ENCODE measurements at places on chromosomes 11 and 22.

DNA sequence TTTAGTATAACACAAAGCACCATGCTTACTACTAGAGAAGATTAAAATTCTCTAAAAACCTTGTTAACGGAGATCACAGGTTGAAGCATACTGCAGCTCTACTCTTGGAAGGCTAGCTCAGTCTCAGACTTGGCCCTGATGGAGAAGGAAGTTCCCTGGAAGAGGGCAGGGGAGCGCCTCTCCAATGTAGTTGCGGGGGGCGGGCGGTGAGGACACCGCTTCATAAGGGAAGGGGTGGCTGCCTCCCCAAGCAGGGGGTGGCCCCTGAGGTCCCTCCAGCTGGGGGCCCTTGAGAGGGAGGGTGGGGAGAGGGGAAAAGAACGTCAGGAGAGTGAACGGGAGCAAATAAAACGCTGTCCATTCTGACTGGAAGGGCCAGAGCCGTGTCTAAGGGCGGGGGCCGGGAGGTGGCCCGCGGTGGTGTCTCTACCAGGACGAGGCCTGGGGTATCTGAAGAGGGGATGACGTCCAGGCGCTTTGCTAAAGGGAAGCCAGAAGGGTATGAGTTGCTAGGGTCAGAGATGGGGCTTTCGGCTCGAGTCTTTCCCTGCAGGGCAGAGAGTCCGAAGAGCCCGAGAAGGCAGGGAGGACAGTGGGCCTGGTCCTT, 553 bp upstream of the USP47 start:
- no peak for DNase-seq

GRCh38 chr22:19621373-19622060, 92.8 kb upstream of the SEPTIN5 start:
- DNase-seq, result no peak

DNA sequence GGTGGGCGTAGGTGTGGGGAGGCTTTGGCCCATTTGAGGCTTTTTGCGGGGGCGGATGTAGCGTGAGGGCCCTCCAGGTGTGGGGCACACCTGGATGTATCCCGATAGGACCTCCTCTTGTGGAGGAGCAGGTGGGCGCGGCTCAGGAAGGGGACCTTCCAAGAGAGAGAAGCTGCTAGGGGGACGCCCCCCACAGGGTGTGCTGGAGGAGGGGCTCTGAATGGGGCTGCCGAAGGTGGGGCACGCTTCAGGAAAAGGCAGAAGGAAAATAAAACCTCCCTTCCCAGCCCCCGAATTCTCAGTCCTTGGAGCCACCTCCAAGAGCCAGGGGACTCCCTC, 621 bp downstream of the SGSM1 start:
- DNase-seq, result no peak

DNA sequence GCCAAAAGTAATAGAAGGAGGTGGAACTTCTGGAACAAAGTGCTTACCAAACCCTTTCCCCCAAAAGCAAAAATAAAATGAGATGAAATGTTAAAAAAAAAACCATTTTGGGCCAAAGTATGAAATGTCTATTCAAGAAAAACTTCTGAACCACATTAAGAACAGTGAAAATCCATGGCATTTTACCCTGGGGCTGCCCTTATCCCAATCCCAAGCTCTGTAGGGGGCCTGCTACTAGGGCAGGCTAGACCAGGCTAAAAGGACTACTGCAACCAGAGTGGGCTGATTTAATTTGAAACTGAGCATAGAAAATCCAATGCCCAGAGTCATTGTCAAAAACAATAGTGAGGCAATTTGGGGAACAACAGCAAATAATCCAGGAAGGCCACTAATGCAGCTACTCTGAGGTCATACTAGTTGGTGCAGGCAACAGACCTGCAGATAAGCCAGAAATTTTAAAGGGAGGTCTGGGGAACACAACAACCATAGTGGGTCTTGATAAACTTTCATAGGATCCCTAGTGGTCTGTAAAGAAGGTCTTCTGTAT, 99.4 kb downstream of the RELT start:
- DNase-seq, result no peak

- DNase-seq, result no peak
These were observed 65.7 kb downstream of the NECTIN1 start for GRCh38 chr11:119663279-119663678.

GRCh38 chr11:73949246-73949645, 1.6 kb upstream of the DNAJB13 start:
- DNase-seq, result no peak

- DNase-seq, result no peak
These were observed 23.6 kb downstream of the PAMR1 start for GRCh38 chr11:35501776-35502175.

DNA sequence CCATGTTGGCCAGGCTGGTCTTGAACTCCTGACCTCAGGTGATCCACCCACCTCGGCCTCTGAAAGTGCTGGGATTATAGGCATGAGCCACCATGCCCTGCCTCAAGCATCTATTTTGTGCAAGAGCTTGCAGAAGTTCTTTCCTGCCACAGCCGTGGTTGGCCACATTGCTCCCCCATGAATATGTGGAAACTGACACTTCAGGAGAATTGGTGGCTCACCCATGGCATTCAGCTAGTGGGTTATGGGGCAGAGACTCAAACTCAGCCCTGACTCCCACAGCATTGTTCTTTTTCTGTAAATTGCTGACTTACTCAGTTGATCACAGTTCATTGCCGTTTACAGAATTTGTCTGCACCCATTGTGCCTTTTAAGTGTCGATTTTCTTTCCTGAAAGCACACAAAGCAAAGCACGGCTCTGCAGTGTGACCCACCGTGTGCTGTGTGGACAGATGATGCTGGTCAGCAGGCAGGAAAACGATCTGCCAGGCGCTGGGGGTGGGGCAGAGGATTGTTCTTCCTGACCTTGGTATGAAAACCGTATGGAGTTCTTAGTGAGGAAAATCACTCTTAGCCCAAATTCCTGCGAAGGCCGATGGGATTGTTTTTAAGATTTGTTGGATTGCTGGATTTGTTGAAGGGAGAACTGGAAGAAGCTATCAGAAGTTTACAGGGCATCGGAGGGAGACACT, 115.6 kb downstream of the PTPRJ start:
- no peak for DNase-seq

DNA sequence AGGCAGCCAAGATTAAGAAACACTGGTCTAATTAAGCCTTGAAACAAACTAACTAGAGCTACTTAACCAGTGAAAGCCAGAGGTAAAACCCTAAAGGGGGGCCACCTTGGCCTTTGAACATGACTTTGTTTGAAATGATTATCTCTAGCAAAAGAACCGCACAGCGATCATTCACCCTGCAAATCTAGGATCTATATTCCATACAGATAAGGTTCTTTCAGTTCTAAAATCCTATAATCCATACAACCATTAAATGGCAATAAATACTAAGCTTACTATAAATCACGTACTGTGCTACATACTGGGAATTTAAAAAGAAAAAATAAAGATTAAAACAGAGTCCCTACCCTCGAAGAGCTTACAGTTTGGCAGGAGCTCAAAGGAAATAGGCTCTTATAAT, 40.6 kb downstream of the RBFOX2 start:
- no peak for DNase-seq

DNA sequence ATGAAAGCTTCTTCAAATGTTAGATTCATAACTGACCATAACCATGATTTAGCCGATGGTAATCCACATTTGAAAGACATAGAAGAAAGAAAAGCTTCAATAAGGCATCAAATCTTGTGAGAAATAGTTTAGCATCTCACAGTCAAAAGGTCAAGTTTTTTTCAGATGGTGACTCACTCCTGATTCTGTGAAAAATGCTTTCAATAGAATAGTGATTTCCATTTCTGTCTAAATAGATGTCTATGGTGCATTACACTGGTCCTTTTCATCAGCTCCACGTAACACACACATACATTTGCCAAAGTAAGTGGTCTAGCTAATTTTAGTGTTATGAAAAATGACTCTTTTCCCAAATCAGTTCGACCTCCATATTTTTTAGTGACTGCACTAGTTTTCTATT, 139.2 kb downstream of the LRRC4C start:
- DNase-seq, result no peak

DNA sequence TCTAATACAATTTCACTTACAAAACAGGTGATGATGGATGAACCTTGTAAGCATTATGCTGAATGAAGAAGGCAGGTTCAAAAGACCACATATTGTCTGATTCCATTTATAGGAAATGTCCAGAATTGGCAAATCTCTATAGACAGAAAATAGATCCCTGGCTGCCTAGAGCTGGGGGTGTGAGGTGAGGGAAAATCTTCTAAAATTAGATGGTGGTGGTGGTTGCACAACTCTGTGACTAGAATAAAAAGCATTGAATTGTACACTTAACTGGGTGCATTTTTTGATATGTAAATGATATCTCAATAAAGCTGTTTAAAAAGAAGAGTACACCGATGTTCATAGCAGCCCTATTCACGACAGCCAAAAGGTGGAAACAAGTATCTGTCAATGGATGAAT, 16.7 kb upstream of the CRY2 start:
- DNase-seq, result no peak

DNA sequence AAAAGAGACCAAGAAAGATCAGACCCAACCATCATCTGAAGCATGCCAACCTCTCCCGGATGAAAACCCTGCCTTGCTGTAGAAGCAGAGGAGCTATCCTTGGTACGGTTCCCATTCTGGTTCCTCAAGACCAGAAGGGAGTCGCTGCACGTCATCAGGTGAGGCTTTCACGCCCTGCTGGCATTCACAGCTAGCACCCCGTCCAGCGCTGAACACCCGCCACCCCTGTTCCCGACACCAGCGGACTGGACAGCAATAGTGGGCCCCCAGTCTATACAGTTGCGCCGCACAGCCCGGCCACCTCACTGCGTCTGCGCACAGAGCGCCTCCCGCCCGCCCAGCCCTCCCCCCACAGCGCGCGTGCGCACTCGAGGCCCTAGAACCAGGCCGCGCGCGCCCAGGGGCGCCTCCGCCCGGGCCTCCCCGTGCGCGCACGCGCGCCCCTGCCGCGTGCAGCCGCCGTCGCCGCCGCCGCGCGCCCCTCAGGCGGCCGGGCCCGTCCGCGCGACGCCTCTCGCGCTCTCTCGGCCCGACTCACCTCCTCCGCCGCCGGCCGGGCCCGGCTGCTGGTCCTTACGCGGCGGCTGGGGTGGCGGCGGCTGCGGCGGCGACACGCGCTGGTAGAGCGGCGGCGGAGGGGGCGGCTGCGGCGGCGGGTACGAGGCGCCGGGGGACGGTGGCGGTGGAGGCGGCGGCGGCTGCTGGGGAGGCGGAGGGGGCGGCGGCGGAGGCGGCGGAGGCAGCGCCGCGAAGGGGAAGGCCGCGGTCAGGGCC, 706 bp downstream of the SF1 start:
- DNase-seq, result peak; percentile 83

DNA sequence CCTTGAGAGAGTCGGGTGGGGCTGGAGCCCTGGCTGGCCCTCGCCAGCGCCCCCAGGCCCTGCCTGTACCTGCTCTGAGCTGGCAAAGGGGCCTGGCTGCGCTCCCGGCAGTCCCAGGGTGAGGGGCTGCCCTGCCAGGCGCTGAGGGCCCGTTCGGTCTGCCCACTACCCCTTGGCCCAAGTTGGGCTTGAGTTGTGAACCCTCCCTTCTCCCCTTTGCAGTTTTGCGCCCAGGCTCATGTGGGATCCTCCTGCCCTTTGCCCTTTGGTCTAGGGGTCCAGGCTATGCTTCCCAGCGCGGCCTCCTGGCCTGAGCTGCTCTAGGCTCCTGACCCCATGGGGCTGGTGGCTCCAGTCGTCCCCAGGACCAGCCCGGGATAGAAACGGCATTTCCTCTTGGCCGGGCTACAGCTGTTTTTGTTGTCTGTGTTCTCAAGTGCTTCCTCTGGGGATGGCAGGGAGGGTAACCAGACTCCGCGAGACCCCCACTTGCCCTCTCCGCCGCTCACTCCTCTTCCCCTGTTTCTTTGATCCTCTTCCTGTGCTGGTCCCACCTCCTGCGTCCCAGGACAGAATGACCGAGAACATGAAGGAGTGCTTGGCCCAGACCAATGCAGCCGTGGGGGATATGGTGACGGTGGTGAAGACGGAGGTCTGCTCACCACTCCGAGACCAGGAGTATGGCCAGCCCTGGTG, 34.9 kb downstream of the PRDM11 start:
- no peak for DNase-seq

- no peak for DNase-seq
These were observed 20.1 kb upstream of the SYT8 start for GRCh38 chr11:1814691-1815090.

GRCh38 chr22:50056214-50056972, 1.7 kb downstream of the TTLL8 start:
- DNase-seq, result no peak

DNA sequence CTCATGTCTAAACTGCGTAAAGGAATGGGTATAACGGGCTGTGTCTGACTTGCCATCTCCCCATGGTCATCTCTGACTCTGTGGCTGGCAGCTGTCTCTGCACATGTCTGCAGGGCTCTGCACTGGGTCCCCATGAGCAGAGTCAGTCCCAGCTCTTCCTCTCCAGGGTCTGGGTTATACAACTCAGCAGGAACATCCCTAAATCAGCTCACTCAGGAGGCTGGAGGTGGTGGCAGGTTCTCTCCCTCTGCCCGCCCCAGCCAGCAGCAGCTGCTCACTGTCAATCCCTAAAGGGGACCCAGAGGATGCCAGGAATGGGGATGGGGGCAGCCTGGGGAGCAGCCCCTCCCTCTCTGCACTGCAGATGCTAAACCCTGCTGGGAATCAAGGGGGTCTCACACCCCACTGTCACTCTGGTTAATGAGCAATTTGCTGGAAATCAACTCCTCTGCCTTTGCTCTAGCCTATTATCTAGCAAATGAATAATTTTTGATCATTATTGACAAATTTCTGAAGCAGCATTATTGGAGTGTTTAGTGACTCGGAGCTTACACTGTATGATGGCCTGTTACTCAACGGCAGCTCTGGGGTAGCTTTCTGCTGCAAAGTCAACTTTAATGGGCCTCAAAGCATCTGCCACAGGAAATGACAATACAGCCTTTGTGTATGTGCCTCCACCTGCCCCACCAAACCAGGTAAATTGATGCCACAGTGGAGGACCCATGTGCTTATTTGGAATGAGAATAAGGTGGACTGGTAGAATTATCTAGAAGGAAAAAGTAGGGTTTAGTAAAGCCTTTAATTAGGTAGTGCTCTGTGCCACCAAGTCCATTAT, 55.7 kb upstream of the SHANK2 start:
- DNase-seq, result no peak

GRCh38 chr22:29872144-29872893, 10.7 kb upstream of the MTMR3 start:
- DNase-seq, result no peak

- no peak for DNase-seq
These were observed 3.6 kb upstream of the C11orf86 start for GRCh38 chr11:66971488-66971887.

DNA sequence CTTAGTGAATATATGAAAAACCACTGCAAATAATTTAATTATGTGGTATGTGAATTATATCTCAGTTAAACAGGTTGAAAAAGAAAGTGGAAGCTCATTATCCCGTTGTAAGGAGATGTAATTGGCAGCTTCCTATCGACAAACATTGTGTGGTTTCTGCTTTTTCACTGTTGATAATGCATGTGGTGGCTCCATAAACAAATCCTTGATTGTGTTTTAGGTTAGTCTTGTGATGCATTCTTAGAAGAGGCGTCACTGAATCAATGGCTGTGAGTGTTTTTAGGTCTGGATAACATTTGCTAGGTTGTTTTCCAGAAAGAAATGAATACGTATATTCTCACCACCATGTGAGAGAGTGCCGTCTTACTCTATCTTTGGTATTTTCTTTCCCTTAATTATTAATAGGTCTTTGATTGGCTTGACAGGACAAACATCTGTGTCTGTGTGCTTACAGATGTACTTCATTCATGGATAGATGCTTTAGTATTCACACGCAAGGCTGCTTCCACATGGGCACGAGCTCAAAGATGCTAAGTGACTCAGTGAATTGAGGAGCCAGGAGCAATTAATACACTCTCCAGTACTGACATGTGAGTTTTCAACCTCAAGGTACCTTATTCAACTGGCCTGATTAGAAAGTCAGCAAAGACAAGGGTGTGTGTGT, 166.7 kb downstream of the TBC1D22A start:
- DNase-seq, result no peak

Measured in naive thymus-derived CD4-positive, alpha-beta T cell (primary cell).